ENCODE measurements at places on chromosomes 1 and 21.

DNA sequence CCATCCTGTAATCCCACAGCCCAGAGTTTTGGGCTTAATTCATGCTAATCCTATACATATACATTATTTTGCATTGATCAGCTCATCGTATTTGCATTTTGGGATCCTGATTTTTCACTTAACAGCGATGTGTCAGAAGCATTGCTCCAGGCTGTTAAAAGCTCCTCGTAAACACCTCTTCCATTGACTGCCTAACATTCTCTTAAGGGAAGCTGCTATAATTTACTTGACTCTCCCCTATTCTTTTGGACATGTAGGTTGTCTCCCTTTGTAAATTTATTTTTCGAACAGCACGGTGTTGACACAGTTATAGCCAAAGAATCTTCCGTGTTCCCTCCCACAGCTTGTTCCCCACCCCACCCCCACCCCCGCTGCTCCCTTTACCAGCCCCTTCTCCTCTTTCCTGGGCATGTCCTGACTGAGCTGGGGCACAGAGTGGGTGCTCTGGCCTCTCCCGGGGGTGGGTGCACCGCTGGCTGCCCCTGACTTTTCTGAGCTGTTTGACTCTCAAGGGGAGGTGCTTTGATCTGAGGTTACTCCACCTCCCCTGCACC, 22.8 kb downstream of the LDLRAP1 start:
- DNase-seq = no peak

DNA sequence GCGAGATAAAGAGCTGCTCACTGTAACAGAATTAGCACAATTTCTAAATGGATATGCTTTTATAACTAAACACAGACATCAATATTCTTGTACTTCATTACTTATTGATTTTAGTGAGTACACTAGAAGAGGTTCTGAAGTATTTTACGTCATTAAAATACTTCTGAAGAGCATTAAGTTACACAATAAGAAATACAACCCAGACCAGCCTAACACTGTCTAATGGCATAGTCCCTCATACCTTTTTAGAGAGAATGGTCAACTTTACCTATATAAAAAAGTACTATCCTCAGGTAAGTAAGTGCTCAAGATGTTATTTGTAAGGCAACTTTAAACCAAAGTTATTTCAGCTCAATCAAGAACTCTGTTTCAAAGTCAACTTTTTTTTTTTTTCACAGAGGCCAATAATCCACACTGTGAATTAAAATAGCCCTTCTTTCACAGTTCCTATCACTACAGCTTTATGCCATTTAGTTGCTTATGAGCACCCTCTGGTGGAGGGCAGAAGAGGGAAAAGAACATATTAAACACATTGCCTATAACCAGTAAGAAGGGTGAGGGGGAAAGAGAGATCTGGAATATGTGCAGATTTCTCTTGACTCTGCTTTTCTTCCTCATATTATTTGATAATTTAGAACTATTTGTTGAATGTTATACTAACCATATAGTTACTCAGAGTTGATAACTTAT, 182.1 kb upstream of the DMRTA2 start:
- peak; percentile 11 for DNase-seq

GRCh38 chr1:186819126-186819525, 9.6 kb upstream of the PLA2G4A start:
- peak; percentile 43 for DNase-seq

GRCh38 chr1:170624146-170624545, 39.8 kb upstream of the PRRX1 start:
- DNase-seq = no peak

- DNase-seq = no peak
These were observed 94.0 kb downstream of the DPYD start for GRCh38 chr1:97826820-97827219.

GRCh38 chr1:111192658-111193519, 7.6 kb downstream of the DENND2D start:
- DNase-seq = no peak

- DNase-seq = peak; percentile 32
These were observed 24.5 kb downstream of the ADARB1 start for GRCh38 chr21:45098867-45099266.

Measured in hepatic stellate cell (primary cell).